Left colon (tissue), 2 donors: ENCODE measurements at places on chromosomes 7 and 10. TPM values are rescaled to one million over a fixed set of nuclear protein-coding genes. Genes with fewer than 3 reads are reported as not detected.

The DDC gene
- total RNA-seq, result 69.3 TPM

- no peak for DNase-seq
Observed at GRCh38 chr7:154259396-154259795, 207.2 kb downstream of the DPP6 start.

DNA sequence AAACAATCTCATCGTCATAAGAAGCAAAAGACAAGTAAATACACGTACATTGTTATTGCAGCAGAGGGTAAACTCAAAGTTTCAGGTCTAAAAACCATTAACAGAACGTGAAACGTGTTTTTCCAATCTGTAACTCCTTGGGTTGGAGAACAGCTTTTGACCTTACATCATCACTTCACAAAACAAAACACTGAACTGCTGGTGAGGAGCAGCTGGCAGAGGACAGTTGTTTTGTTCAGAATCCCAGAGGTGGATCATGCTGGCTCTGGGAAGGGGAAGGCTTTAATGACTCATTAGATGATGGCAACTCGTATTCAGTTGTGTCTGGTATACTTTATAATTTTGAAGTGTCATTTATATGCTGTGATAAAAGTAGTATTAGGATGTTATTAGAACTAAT lies 923.0 kb upstream of the CELF2 start:
- DNase-seq, result no peak

The KLHDC10 gene
- 29.0 TPM for total RNA-seq
